ENCODE measurements at places on chromosomes 7 and 10.

- DNase-seq, result no peak
These were observed 109.3 kb downstream of the DKK1 start for GRCh38 chr10:52423369-52423768.

DNA sequence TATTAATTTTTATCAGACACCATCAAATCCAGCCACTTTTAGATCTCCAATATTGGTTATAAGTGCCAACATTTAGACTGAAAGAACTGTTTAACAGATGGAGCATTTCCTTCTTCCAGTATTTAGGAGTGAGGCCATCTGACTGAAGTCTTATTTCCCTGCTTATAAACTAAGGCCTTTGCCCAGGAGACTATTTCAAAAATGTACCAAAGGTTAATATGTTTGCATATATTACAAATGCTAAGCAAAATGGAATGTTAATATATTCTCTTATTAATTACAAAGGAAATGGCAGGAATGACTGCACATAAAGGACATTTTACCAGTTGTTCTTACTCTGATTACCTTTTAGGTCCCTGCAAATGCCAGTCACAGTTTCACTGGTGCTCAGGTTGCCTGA, 238.9 kb upstream of the PLXNA4 start:
- DNase-seq, result no peak

DNA sequence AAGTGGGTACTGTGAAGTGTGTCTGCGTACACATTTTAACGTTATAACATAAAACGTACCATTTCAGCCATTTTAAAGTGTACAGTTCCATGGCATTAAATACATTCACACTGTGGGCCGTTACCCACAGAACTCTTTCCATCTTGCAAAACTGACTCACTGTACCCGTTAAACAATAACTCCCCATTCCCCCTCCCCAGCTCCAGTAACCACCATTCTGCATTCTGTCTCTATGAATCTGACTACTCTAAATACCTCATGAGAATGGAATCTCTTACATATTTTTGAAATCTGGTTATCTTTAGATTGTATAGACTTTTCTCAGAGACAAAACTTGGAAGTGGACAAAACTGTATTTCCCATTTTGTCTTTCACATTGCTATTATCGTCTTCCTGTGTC, 9.3 kb downstream of the ARL3 start:
- peak; percentile 89 for DNase-seq

GRCh38 chr10:63155388-63156020, 22.4 kb downstream of the NRBF2 start:
- DNase-seq, result no peak

GRCh38 chr10:59560161-59560560, 149.5 kb downstream of the SLC16A9 start:
- DNase-seq, result no peak

DNA sequence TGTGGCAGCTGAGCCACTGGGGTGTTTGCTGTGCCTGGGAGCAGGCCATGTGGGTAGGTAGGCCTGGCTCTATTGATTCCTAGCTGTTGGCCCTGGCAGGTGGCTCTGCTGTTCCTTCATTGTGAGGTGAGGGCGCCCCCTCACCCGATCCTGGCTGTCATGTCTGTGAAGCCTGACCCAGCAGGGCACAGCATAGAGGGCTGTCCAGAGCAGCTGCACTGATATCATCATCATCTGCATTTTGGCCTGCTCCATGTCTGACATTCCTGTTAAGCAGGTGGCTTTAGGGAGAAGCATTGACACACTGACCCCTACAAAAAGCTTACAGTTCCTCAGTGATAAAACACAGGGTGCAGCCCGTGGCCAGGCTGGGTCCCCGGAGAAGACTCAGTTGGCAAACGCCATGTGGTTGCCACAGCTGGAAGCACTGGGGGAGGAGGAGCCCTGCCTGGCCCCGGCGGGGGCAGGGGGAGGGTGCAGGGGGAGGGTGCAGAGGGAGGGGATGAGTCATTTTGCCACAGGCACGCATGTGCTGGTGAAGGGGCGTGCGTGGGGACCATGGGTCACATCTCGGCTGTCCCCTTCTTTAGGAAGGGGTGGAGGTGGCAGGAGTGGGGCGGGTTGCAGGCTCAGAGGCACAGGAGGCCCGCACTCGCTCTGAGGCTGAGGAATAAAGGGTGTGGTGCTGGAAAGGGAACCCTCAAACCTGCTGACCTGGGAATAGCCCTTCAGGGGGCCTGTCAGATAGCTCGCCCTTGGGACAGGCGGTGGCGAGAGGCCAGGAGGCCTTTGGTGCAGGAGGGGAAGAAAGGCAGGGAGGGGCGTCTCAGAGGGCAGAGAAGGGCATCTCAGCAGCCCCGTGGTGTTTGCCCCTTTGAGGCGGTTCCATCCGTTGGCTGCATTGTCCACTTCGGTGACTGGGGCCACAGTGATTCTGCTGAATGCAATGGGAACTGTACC, 31.6 kb downstream of the IKZF1 start:
- no peak for DNase-seq

- no peak for DNase-seq
These were observed 55.9 kb downstream of the AOC1 start for GRCh38 chr7:150908173-150908572.

GRCh38 chr10:87578842-87579401, 74.2 kb downstream of the MINPP1 start:
- DNase-seq, result peak; percentile 18

GRCh38 chr10:121069061-121069850, 218.1 kb downstream of the WDR11 start:
- peak; percentile 32 for DNase-seq
